Stimulated activated effector memory CD8-positive, alpha-beta T cell treated with anti-CD3 and anti-CD28 coated beads, Interleukin-12 subunit alpha, Interleukin-12 subunit beta, amount 100 ng/mL, for 72 hours (primary cell): ENCODE measurements at places on chromosomes 3 and 15.

- DNase-seq: no peak
These were observed 503 bp downstream of the HLTF start for GRCh38 chr3:149085828-149086231.

DNA sequence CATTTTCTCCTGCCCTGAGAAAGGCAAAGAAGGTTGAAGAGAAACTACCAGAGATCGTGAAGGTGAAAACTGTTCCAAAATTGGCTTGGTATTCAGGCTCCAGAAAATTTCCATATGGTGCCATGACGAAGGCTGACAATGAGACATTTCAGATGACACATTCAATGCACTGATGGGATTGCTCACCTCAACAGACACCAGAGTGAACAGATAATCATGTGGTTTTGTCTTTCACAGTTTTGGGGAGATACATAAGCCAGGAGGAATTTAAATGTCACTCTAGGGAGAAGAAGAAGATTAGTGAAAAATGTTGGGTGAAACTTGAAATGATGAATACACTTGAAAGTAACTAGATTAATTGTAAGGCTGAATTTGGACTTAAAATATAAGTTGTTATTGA is 339.7 kb upstream of the EPHA3 start:
- DNase-seq: no peak

DNA sequence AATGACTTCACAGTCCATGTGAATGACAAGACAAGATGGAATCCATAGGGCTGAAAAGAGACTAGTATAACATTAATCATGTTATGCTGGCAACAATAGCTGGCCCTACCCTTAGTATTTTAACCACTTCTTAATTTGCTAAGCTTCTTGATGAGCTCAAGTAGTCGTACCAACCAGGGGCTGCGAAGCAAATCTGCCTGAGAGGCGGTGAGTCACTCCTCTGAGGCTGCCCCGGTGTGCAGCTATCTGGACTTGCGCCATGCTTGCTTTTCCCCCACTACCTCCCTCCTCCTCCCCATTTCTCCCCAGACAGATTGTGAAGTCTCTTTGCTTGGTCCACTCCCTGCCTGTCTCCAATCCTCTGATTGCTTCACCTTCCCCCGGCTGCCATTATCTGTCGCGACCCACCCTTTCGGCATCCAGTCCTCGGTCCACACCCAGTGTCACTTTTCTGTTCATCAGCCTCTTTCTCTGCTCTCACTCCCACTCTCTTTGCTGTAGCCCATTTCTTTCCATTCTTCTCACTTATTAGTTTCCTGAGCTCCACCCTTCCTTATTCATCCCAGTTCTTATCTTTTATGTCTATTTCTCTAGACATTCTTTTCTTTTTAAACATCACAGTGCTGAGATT is 42.7 kb downstream of the DUT start:
- DNase-seq: no peak

- DNase-seq: no peak
These were observed 32.2 kb downstream of the SLC6A6 start for GRCh38 chr3:14434498-14435151.

GRCh38 chr3:46565607-46566039 is 479 bp downstream of the LRRC2 start:
- no peak for DNase-seq

- no peak for DNase-seq
These were observed 244.3 kb upstream of the ADAMTS9 start for GRCh38 chr3:64932016-64932518.
